Pulmonary artery endothelial cell (primary cell): ENCODE measurements at places on chromosomes 6 and 20. TPM values are rescaled to one million over a fixed set of nuclear protein-coding genes. Genes with fewer than 3 reads are reported as not detected.

PAK5 gene
- not detected in 2 replicates for total RNA-seq

CLDN20 gene
- total RNA-seq: not detected in 2 replicates

HSPA12B gene
- 4.7 and 7.9 TPM in 2 replicates for total RNA-seq

FAM184A gene
- total RNA-seq: 0.26 and 0.71 TPM in 2 replicates

CALHM4 gene
- total RNA-seq: 0.13 and 0.28 TPM in 2 replicates

SLC44A4 gene
- 0.07 TPM in 1 of 2 replicates, not detected in the other for total RNA-seq

POPDC3 gene
- 0.92 and 2.4 TPM in 2 replicates for total RNA-seq

HCRTR2 gene
- not detected in 2 replicates for total RNA-seq

NOX3 gene
- not detected in 2 replicates for total RNA-seq

ADGRF1 gene
- total RNA-seq: not detected in 2 replicates

EPM2A gene
- total RNA-seq: 5.9 and 9.0 TPM in 2 replicates

TAGAP gene
- not detected in 2 replicates for total RNA-seq

PNPLA1 gene
- total RNA-seq: not detected in 2 replicates

PRR18 gene
- not detected in 2 replicates for total RNA-seq

C6orf163 gene
- total RNA-seq: 0.56 and 1.1 TPM in 2 replicates

SIRPD gene
- total RNA-seq: not detected in 2 replicates

MMS22L gene
- total RNA-seq: 15.7 and 26.8 TPM in 2 replicates

SLPI gene
- total RNA-seq: 0.18 TPM in 1 of 2 replicates, not detected in the other

MAP7 gene
- total RNA-seq: 0.66 and 0.74 TPM in 2 replicates

FRK gene
- 0.07 and 0.14 TPM in 2 replicates for total RNA-seq

FAM83C gene
- total RNA-seq: not detected in 2 replicates

TNFRSF6B gene
- total RNA-seq: 37.0 and 118 TPM in 2 replicates
